ENCODE measurements at places on chromosomes 12 and 14. TPM values are rescaled to one million over a fixed set of nuclear protein-coding genes. Genes with fewer than 3 reads are reported as not detected.

Gene SLC10A1
- total RNA-seq = not detected

DNA sequence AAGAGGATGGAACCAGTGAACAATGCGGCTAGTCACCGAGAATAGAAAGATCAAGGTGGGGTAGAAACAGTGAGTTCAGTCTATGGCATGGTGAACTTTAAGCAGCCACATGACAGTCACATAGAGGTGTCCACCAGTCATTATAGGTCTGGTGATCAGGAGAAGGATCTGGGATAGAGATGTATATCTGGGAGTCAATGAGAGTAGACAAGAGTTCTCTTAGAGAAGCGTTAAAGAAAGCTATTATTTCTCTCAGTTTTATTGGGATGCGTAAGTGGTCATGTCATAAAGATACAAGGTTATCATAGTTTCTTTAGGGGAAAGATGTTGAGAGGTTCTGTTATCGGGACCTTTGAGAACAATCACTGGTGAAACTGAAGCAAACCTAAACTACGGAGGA, 136.1 kb upstream of the SLC38A2 start:
- DNase-seq = no peak

- DNase-seq = no peak
Observed at GRCh38 chr12:100859063-100859627, 64.6 kb downstream of the ANO4 start.

- DNase-seq = no peak
Observed at GRCh38 chr12:47896633-47897032, 8.2 kb downstream of the VDR start.

Gene CHMP4A
- 19.2 TPM for total RNA-seq

GRCh38 chr12:40171501-40171900, 53.3 kb upstream of the LRRK2 start:
- DNase-seq = no peak

GRCh38 chr12:57128519-57129247, 400 bp downstream of the LRP1 start:
- peak; percentile 78 for DNase-seq

GRCh38 chr12:78853231-78853630, 11.3 kb upstream of the SYT1 start:
- no peak for DNase-seq

DNA sequence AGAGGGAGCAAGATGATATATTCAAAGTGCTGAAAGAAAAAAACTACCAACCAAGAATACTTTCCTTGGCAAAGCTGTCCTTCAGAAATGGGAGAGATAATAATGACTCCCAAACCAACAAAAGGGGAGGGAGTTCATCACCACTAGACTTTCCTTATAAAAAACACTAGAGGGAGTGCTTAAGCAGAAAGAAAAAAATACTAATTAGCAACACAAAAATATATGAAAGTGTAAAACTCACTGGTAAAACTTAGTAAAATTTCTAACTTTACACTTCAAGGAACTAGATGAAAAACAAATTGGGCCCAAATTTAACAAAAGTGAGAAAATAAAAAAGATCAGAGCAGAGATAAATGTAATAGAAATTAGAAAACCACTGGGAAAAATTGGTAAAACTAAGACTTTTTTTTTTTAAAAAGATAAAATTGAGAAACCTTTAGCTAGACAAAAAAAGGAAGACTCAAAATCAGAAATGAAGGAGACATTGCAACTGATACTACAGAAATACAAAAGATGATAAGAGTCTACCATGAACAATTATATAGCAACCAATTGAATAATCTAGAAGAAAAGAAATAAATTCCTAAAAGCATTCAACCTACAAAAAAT, 60.4 kb upstream of the FAR2 start:
- DNase-seq = peak; percentile 90

Gene OR10AD1
- total RNA-seq = not detected

GRCh38 chr12:110262442-110263388, 18.3 kb upstream of the ATP2A2 start:
- no peak for DNase-seq

Gene TSPAN11
- total RNA-seq = 10.0 TPM

Gene ADSS1
- total RNA-seq = 4.3 TPM

- DNase-seq = no peak
Observed at GRCh38 chr12:43694879-43695278, 63.7 kb downstream of the PUS7L start.

GRCh38 chr12:132066345-132066685, 77.8 kb downstream of the DDX51 start:
- no peak for DNase-seq

Gene PLD4
- total RNA-seq = not detected

DNA sequence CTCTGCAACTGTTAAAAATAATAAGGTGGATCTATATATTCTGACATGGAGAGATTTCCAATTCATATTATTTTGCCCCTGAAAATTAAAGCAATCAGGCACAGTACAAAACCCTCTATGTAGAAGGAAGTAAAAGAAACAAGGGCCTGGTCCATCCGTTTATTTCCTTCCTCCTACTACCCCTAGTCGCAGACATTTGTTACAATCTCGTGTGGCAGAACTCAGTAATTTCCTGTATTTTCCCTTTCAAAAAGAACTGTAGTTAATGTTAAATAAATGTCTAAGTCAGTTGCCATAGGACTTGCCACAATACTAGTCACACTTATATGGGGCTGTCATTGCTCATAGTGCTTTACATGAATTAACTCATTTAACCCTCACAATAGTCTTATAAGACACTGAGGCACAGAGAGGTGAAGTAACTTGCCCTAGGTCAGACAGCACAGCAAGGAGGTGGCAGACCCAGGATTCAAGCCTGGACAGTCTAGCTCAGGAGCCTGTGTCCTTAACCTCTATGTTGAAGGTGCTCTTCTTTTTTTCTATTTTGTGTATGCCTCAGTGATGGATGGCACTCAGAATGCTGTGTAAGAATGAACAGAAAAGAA, 24.2 kb downstream of the NINJ2 start:
- no peak for DNase-seq

- DNase-seq = no peak
Observed at GRCh38 chr12:14281539-14281938, 83.9 kb upstream of the ATF7IP start.

DNA sequence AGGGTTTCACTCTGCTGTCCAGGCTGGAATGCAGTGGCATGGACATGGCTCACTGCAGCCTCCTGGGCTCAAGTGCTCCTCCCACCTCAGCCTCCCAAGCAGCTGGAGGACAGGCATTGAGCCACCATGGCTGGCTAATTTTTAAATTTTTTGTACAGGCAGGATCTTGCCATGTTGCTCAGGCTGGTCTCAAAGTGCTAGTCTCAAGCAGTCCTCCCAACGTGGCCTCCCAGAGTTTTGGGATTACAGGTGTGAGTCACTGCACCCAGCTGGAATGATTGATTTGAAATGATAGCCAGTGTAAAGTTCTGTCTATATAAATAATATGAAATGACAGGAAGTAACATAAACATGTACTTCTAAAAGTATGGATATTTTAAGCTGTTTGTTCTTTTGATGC, 172.7 kb downstream of the FUT8 start:
- DNase-seq = no peak

- DNase-seq = peak; percentile 77
Observed at GRCh38 chr14:73460691-73461127, 2.4 kb upstream of the NUMB start.

- DNase-seq = no peak
Observed at GRCh38 chr12:25866586-25867378, 91.7 kb upstream of the RASSF8 start.

DNA sequence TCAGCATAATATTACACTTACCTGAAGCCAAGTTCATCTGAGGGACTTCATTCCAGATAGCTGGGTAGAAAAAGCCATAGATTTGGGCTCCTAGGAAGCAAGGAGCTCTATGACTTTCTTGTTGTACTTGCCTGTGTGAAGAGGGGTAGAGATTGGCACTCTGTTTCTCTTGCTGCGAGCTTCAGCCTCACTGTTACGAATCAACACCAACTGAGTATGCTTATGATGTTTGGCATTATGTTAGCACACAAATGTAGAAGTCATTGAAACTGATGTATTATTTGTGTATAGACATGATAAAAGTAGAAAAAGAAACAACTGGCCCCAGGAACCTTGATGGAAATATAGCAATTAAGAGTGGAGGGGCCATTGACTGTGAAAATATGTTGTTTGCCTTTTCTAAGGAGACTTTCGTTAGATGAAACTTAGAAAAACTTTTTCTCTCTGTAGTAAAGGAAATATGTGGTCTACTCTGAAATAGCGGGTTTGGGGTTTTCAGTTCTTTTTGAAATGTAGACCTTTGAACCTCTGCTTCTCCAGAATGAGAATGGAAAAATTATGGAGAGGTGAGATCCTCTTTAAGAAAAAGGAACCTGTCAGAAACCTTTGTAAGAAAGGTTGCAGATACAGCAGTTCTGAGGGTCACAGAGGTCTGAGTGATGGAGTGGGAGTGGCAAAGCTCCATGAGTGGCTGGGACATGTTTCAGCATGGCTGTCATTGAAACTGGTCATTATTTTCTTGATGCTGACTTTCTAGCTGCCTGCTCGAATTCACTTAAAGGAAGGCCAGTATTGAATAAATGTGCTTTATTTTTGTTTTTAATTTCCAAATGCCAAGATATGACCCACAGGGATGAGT, 159.9 kb downstream of the GCH1 start:
- no peak for DNase-seq

Gene ENDOU
- total RNA-seq = not detected

Gene HELB
- 3.2 TPM for total RNA-seq

- no peak for DNase-seq
Observed at GRCh38 chr12:45685680-45686079, 43.8 kb upstream of the ARID2 start.

DNA sequence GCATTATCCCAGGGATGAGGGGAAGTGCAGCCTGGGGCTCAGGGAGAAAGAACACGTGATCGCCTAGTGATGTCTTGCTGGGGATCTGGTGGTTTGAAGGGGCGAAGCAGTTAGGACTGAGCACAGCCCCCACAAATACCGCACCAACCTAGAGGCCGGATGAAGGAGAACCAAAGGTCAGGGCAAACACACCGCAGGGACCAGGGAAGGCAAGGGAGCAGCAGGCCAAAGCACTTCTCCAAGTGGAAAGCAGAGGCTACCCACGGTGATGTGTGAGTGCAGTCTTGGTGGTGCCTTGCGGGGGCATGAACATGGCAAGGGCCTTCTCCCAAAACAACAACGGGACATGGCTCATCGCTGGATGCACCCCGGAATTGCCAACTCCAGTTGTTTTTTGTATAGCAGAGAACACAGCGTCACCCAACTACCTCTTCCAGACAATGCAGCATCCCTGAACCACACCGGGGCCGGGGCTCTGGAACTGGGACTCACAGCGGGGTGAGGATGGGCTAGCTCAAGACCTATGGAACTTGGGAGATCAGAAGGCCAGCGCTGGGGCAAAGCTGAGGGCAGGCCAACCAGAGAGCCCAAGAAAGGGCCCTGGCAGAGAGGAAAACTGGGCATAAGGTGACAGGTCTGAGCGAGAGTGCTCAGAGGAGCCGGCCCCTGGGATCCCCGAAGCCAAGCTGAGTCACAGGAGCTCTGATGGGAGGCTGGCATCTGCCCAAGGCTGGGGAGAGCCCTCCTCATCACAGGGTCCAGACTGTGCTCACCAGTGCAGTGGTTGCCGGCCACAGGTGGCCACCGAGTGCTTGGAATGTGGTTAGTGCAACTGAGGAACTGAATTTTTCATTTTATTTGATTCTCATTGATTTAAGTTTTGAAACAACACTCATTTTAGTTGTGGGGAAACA, 11.1 kb downstream of the GALNT16 start:
- no peak for DNase-seq

Gene NCKAP5L
- 34.8 TPM for total RNA-seq

Gene FITM1
- 0.72 TPM for total RNA-seq

DNA sequence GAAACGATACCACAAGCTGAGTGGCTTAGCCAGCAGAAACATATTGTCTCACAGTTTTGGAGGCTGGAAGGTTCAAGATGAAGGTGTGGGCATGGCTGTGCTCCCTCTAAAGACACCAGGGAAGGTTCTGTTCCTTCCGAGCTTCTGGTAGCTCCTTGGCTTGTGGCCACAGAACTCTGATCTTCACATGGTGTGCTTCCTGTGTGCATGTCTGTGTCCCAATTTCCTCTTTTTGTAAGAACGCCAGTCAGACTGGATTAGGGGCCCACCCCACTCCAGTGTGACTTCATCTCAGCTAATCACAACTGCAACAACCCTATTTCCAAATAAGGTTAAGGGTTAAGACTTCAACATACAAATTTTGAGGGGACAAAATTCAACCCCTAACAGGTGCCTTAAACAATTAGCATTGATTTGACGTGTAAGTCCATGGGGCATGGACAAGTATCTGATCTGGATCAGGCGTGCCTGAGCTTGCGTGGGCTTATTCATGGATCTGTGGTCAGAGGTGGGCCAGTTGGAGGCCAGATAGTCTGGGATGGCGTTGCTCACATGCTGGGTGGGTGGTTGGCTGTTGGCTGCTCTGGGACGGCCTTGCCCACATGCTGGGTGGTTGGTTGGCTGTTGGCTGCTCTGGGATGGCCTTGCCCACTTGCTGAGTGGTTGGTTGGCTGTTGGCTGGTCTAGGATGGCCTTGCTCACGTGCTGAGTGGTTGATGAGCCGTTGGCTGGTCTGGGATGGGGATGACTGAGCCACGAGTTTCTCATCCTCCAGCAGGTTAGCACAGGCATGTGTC, 88.5 kb downstream of the LGMN start:
- DNase-seq = no peak

Gene FAR2
- total RNA-seq = 10.5 TPM

Gene CMKLR1
- total RNA-seq = 9.8 TPM

GRCh38 chr14:105528586-105529318, 2.4 kb downstream of the TMEM121 start:
- peak; percentile 76 for DNase-seq

GRCh38 chr12:123813349-123813748, 51.2 kb downstream of the DNAH10 start:
- no peak for DNase-seq

- DNase-seq = no peak
Observed at GRCh38 chr12:115264605-115265004, 580.6 kb upstream of the TBX3 start.

Gene GZMH
- not detected for total RNA-seq

DNA sequence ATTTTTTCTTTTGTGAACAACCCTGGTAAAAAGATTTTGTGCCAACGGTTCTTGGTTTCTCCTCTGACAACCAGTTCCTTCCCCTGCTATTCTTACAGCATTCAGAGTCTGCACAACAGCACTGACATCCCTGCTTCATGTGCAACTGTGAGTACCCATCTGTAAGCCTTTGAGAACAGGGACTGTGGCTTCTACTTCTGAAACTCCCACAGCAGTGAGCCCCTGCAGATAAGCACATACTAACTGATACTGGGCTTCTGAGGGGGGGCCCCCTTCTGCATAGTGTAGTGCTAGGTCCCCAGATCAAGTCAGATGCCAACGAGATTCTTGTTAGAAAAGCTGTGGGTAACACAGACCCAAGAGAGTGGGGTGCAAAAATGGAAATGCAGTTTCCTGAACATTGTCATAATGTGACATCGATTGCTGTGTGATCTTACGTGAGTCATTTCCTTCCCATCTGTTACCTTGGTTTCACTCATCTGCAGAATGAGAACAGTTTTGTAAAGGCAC, 11.1 kb upstream of the NINJ2 start:
- DNase-seq = peak; percentile 68

Gene C12orf60
- 0.59 TPM for total RNA-seq

Gene TMEM229B
- 5.8 TPM for total RNA-seq
